ENCODE measurements at places on chromosomes 12 and 14.

DNA sequence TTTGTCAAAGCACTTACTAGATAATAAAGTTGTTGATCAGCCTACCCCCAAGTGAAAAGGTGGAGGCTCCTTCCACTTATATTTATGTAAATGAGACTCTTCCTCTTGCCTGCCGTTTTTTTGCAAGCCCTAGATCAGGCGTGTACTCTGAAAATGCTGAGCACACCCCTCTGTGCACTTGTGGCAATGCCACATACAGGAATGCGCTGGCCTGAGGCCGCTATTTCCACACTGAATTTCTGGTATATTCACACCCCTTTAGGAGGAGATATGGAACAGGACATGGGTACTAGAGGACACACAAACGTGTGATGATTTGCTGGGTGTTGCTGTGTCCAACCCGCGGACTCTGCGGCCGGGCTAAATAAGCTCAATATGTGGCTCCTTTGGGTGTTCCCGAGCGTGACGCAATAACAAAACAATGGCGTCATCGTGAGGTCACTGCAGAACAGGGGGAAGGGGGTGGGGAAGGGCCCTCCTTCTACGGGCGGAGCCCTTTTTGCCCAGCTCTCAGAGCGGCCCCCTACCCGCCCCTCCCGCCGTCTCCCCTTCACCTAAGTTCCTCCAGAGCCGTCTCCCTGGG, 554 bp upstream of the TSPAN31 start:
- DNase-seq, result peak; percentile 83

GRCh38 chr14:92225731-92226130, 97.2 kb upstream of the SLC24A4 start:
- no peak for DNase-seq

DNA sequence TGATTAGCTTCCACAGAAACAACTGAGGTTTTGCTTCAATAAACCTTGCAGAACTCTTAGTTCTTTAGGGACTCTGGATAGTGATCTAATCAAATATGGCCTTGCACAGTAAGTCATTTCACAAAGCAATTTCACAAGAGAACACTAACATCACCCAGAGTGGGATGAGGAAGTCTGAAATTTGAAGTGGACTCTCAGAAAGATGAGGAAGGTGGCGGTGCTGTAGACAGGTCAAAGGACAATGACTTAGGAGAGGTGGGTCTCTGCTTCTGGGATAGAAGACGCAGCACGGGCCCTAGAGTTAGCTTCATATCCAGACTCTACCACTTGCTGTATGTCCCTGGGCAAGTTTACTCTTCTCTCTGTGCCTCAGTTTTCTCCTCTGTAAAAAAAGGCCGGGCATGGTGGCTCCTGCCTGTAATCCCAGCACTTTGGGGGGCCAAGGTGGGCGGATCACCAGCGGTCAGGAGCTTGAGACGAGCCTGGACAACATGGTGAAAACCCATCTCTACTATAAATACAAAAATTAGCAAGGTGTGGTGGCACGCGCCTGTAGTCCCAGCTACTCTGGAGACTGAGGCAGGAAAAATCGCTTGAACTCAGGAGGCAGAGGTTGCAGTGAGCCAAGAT, 18.9 kb downstream of the FOS start:
- no peak for DNase-seq

GRCh38 chr12:117091758-117092510, 7.3 kb downstream of the TESC start:
- DNase-seq, result no peak

DNA sequence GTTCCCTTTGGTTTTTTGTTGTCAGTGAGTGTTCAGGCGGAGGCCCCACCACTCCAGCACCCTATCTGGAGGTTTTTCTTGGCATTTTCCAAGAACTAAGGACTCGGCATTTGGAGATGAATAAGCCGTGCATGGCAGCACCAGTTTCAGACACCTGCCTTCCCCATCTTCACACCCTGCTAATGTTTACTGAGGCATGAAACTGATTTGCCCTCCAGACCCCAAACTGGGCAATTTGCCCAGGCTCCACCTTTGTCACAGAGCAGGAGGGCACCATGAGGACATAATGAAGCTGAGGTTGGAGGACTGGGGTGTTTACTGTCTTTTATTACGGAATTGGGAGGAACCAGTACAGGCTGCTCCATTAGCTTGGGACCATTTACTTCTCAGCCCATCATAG, 113.4 kb downstream of the LGMN start:
- no peak for DNase-seq

DNA sequence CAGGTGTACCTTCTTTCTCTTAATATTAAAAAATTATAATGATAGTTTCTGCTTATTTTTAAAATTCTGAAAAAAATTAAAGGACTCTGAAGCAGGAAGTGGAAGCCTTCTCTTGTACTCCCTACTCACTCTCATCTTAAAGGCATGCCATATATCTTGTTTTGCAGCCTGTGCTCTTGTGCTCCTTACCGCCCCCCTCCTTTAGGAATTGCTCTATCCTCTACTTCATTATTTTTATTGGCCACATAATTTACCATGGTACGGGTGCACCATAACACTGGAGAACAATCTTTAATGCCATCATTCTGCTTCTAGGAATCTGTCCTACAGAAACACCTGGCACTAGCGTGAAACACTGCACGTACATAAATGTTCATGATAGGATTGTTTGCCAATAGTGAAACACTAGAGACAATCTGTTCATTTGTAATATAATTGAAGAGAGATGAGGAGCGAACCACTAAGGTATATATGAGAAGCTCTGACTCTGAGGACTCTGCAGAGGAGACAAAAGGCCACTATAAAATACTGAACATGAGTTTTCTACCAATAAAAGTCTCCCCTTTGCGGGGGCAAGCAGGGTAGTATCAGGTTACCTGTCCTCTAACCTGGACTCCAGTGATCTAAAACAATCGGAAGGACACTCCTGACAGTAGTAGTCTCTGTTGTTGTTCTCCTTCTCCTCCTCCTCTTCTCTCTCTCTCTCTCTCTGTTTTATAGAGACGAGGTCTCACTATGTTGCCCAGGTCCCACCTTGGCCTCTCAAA, 6.3 kb upstream of the NYNRIN start:
- no peak for DNase-seq

DNA sequence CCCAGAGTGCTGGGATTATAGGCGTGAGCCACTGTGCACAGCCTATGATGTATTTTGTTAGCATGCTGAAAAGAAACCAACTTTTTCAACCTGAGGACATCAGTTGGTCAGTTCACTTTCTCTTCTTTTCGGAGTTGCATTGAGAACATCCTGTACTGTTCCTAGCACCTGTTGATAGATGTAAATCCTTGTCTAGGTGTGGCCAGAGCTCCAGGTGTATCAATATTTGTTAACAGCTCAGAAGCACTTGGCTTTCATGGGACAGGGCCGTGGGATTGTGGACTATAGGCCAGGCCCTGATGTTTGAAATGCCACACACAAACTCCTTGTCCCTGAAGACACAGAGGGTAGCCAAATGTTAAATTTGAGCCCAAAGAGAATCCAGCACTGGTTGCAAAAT, 14.9 kb downstream of the HCAR2 start:
- DNase-seq, result no peak

- no peak for DNase-seq
Observed at GRCh38 chr14:100476012-100476822, 111.0 kb downstream of the BEGAIN start.

DNA sequence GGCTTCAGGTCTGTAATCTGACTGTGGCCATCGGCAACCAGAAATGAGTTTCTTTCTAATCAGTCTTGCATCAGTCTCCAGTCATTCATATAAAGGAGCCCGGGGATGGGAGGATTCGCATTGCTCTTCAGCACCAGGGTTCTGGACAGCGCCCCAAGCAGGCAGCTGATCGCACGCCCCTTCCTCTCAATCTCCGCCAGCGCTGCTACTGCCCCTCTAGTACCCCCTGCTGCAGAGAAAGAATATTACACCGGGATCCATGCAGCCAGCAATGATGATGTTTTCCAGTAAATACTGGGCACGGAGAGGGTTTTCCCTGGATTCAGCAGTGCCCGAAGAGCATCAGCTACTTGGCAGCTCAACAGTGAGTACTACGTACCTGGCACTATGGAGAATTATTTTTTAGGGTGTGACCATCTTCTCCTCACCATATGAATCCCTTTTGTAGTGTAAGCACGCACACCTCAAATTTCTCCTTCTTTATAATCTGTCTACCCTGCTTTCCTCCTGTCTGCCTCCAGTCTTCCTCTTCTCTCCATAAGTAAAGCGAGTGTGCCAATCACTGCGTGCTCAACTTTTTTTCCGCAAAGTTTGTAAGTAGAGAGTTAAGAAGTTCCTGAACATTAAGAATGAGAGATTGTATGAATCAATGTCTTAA, at the start of gene TPH2:
Gene TPH2 (plus strand): TSS at position 118 of the 658 bp plus-strand sequence. CDS start 142 bp downstream, at position 260.
- DNase-seq, result peak; percentile 77

DNA sequence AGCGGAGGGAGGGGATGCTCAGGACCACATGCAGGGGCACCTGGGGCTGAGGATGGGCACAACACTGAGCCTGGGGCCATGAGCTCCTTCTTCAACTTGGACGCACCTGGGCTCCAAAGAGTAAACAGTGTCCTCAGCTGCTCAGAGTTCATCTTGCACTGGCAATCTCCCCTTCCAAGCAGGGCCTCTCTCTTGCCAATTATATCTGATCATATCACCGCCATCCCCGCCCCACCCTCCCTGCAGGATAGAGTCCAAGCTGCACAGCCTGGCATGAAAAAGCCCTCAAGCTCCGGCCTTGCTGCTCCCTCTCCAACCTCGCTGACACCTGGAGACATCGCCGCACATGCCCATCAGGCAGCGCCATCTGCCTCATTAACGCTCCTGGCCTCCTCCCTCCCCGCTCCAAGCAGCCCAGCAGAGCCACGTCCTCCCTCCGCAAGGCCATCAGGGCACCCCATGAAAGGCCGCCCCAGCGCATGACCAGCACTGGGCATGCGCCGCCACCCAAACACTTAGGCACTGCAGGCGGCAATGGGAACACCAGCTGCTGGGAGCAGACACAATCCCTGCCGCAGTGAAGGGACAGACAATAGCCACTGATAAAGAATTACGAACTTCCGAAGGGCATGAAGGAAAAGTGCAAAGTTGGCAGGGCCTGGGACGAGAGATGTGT, 88.8 kb downstream of the CHGA start:
- no peak for DNase-seq

DNA sequence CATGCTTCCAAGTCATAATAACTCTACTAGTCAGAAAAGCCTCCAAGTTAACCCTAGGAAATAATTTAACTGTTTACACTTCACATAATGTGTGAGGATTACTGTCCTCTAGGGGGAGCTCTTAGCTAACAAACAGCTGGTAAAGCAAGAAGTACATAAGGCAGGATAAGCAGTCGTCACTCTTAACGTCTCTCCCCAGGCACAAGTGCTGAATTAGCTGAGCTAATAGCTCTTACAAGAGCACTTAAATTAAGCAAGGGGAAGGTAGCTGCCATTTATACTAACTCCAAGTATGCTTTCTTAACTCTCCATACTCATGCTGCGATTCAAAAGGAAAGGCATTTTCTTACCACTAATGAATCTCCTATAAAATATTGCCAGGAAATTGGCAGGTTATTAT, 79.3 kb upstream of the TSPAN11 start:
- DNase-seq, result peak; percentile 43

- peak; percentile 31 for DNase-seq
Observed at GRCh38 chr12:124565656-124566160, 1.7 kb downstream of the NCOR2 start.

Measured in activated naive CD4-positive, alpha-beta T cell treated with anti-CD3 and anti-CD28 coated beads, Interleukin-2, amount 10 ng/mL, durations not matched to agents 7 days and 5 days (primary cell).